Stimulated activated CD4-positive, alpha-beta T cell treated with anti-CD3 and anti-CD28 coated beads, Interleukin-4, amount 100 ng/mL, for 48 hours (primary cell): ENCODE measurements at places on chromosomes 3 and 15.

- no peak for DNase-seq
Observed at GRCh38 chr3:51963951-51964451, 3.3 kb downstream of the PCBP4 start.

DNA sequence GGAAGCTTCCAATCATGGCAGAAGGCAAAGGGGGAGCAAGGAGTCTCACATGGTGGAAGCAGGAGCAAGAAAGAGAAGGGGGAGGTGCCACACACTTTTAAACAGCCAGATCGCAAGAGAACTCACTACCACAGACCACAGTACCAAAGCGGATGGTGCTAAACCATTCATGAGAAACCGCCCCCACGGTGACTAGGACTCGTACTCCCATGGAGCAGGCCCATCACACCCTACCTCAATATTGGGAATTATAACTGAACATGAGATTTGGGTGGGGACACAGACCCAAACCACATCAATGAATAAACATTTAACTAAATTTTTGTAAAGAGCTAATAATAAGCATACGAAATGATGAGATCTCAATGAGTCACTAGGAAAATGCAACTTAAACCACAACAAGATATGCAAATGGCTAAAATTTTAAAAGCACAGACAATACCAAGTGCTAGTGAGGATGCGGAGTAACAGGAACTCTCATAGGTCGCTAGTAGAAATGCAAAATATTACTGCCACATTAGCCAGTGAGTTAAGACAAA lies 10.0 kb downstream of the MRPS25 start:
- peak; percentile 71 for DNase-seq

DNA sequence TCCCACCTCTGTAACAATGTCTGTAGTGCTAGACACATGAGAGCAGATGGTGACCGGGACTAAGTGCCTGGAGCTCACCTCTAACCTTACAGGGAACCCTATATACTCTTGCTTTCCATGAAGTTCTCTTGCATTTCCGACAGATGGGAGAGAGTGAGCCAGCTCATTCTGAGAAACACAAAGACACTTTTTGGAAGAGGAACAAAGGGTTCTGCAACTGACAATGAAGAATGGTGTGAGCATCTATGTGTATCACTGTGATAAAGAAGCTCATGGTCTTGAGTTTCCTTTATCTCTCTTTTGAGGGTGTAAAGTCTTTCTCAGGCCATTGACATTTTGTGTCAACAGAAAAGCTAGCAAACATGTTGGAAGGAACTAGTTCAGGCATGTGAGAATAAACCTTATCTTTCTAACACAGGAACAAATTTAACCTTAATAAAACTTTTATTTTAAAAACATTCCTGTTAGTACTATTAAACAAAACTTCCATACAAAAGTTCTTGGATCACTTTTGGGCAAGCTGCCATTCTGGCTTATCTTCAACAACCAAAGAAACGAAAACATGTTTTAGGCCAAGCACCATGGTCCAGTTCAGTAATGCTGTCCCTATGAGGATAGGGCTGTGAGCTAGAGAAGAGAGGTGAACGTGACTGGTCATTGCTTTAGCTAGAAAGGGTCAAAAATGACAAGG lies 142.7 kb downstream of the THRB start:
- DNase-seq, result no peak

DNA sequence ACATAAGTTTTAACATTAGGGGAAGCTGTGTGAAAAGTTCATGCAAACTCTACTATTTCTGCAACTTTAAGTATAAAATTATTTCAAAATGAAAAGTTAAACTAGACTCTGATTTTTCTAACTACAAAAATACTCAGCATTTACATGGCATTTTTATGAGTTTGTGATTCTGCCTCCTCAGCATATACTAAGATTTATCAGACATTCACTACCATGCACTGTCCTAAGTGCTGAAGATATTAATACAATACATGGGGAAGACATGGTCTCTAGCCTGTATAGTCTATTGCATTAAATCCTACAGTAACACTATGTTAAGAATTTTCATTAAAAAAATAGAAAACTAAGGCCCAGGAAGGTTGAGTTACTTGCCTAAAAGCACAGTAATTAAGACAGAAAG lies 80.7 kb downstream of the ZNF148 start:
- no peak for DNase-seq

- DNase-seq, result no peak
Observed at GRCh38 chr15:101675015-101675414, 22.8 kb upstream of the TM2D3 start.

DNA sequence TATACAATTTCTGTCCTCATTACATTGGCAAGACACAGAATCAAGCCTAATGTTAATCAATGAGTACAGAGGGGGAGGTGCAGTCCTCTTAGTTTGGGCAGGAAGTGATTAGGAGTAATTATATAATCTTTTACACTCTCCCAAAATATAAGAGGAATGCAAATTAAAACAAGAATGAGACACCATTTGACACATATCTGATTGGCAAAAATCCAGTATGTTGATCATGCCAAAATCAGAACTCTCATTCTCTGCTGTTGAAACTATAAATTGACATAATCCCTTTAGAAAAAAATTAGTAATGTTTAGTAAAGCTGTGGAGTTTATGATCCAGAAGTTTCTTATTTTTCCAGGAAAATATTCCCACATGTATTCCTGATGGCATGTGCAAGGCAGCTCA lies 373.4 kb downstream of the EPHA6 start:
- DNase-seq, result no peak

- DNase-seq, result no peak
Observed at GRCh38 chr3:31225923-31226322, 306.8 kb upstream of the STT3B start.

DNA sequence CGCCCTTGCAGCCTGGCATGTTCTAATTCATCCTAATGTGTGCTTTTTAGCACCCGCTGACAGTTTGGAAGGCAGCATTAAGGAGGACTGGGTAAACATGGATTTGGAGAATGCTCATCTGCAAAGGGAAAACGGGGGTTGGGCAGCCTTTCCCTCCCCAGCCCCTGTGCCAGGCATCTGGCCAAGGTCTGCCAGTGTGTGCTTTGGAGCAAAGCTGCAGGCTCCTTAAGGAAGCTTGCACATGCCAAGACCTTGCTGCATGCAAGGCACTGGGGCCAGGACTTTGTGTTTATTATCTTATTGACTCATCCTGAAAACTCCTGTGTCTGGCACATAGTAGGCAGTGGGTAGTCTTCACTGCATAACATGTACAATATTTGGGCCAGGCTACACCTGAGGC lies 20.1 kb downstream of the FAM3D start:
- DNase-seq, result no peak

- DNase-seq, result no peak
Observed at GRCh38 chr3:66797889-66798560, 200.1 kb upstream of the KBTBD8 start.

GRCh38 chr3:53109891-53110771 lies 20.1 kb downstream of the RFT1 start:
- no peak for DNase-seq

DNA sequence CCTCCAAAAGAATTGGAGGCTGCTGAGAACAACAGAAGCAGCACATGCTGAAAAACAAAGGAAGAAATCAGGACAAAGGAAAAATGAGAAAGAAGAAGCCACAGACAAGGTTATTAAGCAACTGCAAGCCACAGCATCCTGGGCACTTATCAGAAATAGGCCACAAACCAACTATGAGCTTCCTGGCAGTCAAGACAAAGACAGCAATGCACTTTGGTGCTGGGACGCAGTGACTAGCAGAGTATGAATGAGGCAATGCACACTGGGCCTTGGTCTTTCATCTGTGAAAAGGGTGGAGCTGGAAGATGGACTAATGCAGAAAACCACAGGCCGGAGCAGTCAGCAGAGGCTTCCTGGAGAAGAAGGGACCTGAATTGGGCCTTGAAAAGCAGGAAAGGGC lies 56.0 kb upstream of the LINGO1 start:
- no peak for DNase-seq

- DNase-seq, result no peak
Observed at GRCh38 chr3:132555306-132556035, 41.6 kb upstream of the ACKR4 start.

- DNase-seq, result no peak
Observed at GRCh38 chr3:48430708-48431101, 819 bp upstream of the PLXNB1 start.

DNA sequence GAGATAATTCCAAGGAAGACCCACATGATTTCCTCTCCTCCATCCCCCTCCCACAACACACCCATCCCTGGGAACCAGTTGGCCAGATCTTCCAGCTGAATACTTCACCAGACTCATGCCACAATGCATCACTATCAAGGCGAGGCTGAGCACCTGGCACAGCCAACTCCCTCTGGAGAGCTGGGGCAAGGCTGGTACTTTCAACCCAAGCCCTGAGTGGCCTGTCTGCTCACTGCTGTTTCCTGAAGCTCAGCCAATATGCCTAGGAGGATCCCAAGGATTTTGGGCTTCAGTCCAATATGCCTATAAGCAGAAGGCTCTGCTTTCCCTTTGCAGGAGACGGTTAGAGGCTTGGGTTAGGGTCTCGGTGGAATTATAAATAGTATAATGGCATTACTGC lies 90.9 kb upstream of the NEO1 start:
- no peak for DNase-seq

GRCh38 chr3:83460052-83460451 lies 1498.7 kb upstream of the CADM2 start:
- no peak for DNase-seq

- no peak for DNase-seq
Observed at GRCh38 chr3:124381575-124382333, 348.5 kb upstream of the UMPS start.
